ENCODE measurements at places on chromosomes 3 and 15. TPM values are rescaled to one million over a fixed set of nuclear protein-coding genes. Genes with fewer than 3 reads are reported as not detected.

DNA sequence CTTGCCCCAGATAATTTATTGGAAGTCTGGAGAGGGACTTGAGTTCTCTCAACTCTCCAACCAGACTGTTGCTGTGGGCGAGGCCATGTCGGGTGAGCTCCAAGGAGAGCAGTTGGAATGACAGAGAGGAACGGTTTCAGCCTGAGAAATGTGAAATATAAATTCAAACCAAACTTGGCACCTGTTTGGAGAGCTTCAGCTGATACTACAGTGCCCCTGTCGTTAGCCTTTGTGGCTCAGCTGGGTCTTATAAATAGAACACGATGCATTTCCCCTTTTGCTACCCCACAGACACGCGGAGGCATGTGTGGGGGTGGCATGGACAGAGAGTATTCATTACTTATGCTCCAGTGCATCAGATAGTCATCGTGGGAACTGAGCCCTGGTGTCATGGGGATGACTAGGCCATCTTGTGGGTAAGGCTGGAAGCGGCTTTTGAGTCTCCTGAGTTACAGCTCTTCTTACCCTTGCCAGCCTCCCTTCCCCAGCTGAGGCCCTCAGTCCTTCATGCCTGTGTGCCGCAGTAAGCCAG lies 15.6 kb downstream of the SMAD3 start:
- peak; percentile 46 for DNase-seq

DNA sequence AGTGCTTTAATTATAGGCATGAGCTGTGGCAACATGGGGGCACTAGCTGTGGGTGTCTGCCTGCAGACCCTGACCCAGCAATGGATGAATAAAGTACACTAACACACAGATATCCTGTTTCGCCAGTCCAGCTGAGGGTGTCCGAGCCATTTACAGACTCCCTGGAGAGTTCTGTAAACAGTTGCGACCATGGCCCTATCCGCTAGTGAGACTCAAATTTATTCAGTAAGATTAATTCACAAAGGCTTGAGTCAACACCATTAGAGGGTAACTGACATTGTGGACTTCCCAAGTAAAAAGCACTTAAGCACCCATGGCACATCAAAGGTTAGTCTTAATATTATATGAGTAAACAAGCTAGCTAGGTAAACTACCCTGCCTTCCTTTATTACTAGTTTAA lies 161.6 kb downstream of the TBL1XR1 start:
- no peak for DNase-seq

DNA sequence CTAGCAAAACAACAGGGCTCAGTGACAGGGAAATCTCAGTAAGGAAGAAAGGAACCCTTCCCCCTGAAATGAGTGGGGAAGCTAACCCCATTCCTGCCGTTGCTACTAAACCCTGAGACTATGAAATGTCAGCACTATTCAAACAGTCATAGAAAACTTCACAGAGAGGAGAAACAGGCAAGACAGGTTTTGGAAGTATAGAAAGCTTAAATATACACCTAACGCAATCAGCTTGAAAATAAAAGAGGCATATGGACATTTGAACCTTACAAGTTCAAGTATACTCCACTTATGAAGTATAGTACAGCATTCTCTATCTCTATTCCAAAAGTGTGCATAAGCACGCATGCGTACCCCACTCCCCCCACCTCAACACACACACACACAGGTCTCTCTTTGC lies 17.6 kb upstream of the FRMD4B start:
- no peak for DNase-seq

- no peak for DNase-seq
These were observed 36.5 kb upstream of the SPTBN5 start for GRCh38 chr15:41930221-41930866.

GRCh38 chr3:142274908-142275307 lies 49.5 kb upstream of the GK5 start:
- no peak for DNase-seq

CCR8 gene
- total RNA-seq = not detected

CCR4 gene
- 0.47 TPM for total RNA-seq

GRCh38 chr3:56453011-56453410 lies 15.3 kb downstream of the ERC2 start:
- DNase-seq = no peak

STAC gene
- not detected for total RNA-seq

DNA sequence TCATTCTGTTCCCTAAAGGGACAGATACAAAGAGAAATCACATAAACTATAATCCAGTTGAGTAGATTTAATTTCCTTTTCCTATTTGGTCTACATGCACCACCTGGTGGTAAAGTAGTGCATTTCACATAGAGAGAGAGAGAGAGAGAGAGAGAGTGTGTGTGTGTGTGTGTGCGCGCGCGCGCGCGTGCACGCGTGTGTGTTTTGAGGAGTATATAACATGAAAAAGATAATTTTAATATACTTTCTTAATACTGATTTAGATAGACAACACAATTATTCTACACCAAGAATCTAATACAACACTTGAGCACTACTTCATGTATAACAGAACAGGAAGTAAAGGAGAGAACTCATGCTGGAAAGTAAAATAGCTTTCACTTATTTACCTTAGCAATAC lies 1.1 kb upstream of the FGF7 start:
- peak; percentile 63 for DNase-seq

TNNC1 gene
- 0.47 TPM for total RNA-seq

C2CD4B gene
- not detected for total RNA-seq

SLC2A2 gene
- 0.18 TPM for total RNA-seq

- DNase-seq = no peak
These were observed 59.9 kb downstream of the SMAD6 start for GRCh38 chr15:66761726-66762595.

Data from K562 (cell line).